T-helper 1 cell (primary cell): ENCODE measurements at places on chromosomes 1 and 21.
A peak's percentile ranks its signal among the peaks of the same experiment; 100 is the strongest.

DNA sequence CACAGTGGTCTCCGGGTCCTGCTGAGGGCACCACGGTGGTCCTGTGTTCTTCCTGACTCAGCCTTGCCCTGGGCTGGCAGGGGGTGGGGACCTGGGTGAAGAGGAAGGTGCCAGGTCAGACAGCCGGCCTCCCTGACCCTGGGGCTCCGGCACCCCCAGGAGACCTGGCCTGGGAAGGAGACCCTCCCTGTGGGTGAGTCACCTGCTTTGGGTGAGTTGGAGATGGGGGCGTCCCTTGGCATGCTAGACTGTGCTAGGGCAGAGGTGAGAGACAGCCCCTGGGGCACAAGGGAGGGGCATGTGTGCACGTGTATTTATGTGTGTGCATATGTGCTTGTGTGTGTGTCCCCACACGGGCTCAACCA, 23.4 kb downstream of the SPSB1 start:
- DNase-seq, result no peak

GRCh38 chr1:150563340-150564038, 14.3 kb downstream of the ADAMTSL4 start:
- DNase-seq, result no peak

DNA sequence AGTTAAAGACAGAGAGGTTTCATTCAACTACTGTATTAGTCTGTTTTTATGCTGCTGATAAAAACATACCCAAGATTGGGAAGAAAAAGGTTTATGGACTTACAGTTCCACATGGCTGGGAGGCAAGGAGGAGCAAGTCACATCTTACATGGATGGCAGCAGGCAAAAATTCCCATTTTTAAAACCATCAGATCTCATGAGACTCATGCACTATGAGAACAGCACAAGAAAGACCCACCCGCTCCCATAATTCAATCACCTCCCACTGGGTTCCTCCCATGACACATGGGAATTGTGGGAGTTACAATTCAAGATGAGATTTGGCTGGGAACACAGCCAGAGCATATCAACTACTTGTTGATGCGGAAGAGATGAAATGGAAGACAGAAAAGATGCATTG, 9.2 kb downstream of the GPR161 start:
- no peak for DNase-seq

DNA sequence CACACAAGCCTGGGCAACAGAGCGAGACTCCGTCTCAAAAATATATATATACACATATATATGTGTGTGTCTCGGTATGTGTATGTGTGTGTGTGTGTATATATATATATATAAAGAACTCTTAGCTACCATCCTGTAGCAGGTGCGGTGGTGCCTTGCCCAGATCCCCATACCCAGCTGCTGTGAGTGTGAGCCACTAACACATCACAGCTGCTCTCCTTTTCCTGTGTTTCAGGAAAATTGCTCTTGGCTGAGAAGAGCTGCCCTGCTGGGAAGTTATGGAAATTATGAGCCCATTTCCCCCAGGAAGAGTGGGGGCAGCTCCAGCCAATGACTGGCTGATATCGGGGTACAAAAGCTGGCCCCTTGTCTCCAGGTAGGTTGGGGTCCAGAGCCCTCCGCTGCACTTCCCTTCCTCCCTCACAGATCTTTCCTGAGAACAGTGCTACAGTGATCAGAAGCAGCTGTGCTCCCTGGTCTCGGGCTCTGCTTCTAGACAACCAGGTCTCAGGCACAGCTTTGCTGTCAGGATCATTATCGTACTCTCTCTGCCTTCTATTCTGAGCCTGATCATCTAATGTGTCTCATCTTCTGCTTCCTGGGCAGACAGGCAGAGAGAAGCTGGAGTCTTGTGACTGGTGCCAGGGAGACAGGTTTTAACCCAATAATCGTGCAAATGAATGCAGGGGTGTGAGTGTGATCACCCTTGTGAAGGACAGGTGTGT, 109.6 kb upstream of the ZNF678 start:
- DNase-seq, result no peak

DNA sequence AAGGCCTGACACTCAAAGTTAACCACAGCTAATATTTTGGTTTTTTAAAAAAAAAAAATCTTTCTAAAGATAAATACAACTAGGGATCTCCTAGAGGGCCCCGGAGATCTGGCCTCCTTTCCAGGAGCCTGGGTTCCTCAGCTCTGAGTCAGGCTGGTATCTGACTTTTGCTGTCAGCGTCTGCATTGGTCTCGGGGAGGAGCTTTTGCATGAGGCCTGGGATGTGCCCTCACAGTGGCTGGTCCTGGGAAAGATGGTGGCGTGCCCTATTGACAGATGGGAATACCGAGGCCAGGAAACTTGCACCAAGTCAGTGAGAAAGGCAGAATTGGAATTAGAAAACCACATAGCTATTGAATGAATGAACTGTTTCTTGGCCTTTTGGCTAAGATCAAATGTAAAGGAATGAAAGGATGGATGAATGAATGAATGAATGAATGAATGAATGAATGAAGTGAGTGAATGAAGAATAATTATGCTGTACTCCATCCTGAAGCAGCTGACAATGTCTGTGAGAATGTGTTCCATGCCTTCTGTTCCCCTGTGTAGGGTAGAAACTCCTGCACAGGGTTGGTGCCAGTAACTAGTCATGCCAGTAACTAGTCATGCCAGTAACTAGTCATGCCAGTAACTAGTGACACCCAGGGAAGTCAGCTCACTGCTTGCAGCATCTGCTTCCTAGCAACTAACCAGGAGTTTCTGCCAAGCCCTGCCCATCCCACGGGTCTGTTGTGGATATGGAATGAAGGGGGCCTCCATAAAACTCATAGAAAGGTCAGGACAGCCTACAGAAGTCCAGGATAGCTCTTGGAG, 242.5 kb upstream of the VAMP3 start:
- DNase-seq, result no peak

- DNase-seq, result no peak
Observed at GRCh38 chr1:100942304-100943046, 46.6 kb downstream of the SLC30A7 start.

GRCh38 chr1:183537405-183537804, 52.9 kb downstream of the NCF2 start:
- DNase-seq, result no peak

GRCh38 chr21:42466700-42467099, 29.3 kb downstream of the RSPH1 start:
- no peak for DNase-seq

GRCh38 chr1:228833911-228834688, 98.8 kb downstream of the RHOU start:
- DNase-seq, result no peak

DNA sequence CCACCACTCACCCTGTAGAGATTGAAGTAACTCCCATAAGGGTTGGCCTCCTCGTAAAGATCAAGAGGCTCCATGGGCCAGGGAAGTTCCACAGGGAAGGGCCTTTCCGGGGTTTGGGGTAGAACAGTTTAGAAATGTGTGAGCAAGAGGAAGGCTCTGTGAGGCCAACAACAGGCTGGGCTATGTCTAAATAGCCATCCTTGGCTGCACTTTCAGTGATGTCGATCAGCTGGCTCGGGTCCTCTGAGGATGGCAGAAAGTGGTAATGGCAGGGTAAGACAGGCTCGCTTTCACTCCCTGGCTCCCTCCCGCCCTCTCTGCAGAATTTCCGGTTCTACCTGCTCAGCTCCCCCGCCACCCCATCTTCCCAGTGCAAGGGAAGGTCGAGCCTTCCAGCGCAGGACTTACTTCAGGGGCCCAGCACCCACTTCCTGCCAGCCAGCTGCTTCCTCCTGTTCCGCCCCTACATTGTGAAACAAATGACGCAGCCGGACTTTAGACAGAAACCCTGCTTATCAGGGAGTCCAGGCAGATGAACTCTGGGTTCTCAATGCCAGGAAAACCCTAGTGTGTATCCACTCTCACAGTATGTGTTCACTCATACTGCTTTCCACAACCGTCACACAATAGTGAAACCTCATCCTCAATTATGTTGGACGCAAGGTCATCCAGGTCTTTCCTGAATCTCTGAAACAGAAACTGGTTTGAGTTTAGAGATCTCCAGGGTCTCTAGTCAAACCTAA, 7.3 kb downstream of the F11R start:
- peak; percentile 36 for DNase-seq

DNA sequence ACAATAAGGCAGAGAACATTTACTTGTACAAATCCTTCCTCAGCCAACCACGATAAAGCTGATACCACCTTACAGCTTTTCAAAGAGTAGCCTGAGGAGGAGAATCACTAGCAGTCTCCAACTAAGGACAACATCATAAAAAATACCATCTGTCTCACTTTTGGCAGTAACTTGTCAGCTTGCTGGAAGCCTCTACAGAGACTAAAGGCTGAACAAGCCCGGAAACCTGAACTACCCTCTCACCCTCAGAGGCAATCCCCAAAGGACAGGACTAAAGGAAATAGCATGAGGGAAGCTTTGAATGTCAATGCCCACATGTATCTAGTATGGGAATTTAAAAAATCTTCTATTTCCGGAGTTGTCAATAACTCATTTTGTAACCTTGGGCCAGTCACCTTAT, 10.6 kb downstream of the SRSF4 start:
- DNase-seq, result no peak

- no peak for DNase-seq
Observed at GRCh38 chr1:234127026-234127671, 222.7 kb downstream of the SLC35F3 start.

GRCh38 chr1:101996825-101997465, at the start of gene OLFM3:
TSS of gene OLFM3 (minus strand) at chr1:101996926.
- DNase-seq, result no peak

GRCh38 chr21:42141643-42142042, 70.5 kb downstream of the UMODL1 start:
- no peak for DNase-seq

- DNase-seq, result no peak
Observed at GRCh38 chr1:160739098-160739511, at the start of gene SLAMF7. TSS of gene SLAMF7 (plus strand) at chr1:160739247. CDS start at chr1:160739302, 55 bp downstream.

DNA sequence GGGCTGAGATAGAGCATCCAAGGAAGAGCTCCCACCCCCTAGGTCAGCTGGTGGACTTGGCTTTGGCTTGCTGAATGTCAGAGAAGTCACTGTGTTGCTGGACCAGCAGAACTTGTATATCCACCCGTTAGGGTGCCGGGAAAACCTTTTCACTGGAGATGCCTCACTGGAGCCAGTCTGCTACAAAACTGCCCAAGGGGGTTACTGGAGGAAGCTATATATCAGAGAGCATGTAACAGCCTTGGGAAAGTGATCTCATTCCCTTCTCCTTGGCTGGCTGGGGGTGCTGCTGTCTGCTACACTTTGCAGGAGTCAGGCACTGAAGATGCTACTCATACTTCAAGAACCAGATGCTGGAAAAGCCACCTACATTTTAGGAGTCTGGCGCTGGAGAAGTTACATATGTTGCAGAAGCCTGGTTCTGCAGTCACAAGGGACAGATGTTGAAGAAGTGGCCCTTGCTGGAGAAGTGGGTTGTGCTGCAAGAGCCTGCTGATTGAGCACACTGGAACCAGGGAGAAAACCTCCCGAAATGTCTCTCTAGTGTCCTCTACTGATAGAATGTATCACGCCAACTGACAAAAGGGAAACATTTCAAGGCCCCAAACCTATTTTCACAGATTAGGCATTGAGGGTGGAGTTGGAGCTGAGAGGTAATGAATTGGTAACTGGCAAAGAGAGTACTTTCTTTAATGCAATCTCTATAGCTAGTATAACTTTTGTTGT, 250.6 kb downstream of the SPATA17 start:
- no peak for DNase-seq

- DNase-seq, result no peak
Observed at GRCh38 chr1:110548381-110548780, 29.4 kb upstream of the KCNA10 start.

- no peak for DNase-seq
Observed at GRCh38 chr1:93800856-93801255, 78.2 kb downstream of the DNTTIP2 start.

DNA sequence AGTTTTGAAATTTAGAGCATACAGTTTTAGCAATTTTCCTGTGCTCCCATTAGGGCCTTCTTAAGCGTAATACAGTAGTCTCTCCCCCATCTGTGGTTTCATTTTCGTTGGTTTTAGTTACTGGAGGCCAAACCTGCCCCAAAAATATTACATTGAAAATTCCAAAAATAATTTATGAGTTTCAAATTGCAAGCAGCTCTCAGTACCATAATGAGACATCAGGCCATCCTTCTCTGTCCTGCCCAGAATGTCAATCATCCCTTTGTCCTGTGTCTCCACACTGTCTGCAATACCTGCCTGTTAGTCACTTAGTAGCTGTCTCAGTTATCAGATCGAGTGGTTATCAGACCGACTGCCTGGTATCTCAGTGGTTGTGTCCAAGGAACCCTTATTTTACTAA, 45.4 kb downstream of the ADSS2 start:
- no peak for DNase-seq

- DNase-seq, result no peak
Observed at GRCh38 chr1:245874942-245875580, 632.0 kb downstream of the SMYD3 start.

DNA sequence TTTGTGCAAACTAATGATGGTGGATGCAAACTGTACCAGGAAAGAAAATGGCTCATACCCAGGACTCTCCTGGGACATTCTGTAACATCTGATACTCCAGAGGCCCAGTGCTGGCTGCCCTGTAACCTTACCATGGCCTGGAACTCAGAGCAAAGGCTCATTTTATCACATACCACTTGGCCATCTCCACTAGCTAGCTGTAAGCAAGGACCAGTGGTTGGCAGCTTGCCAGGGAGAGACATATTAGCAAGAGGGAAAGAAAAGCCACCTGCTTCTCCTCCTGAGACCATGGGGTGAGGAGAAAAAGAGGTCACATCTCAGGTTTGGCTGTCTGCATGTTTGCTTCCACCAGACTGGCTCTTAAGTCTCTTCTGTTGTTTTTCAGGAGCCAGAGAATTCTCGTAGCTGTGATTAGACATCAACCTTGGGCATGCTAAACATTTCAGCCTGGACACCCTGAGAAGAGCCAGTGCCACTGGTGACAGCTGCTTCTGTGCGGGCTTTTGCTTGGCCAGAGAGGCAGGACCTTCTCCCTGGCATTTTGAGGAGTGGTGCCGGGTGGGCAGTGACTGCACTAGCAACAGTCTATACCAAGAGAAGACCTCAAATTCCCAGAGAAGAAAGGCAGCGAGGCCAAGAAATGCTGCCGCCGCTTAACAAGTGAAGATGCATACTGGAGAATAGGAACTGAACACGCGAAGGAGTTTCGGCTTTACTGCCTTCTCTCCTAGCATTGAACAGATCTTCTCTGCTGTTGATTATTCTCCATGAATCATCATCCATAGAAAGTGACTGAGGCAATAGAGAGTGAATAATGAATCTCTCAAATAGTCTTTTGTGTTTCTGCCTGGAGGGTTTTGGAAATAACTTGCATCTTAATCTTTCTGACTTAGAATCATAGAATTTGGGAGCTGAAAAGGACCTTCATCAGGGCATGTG, 6.7 kb upstream of the INKA2 start:
- DNase-seq, result no peak

DNA sequence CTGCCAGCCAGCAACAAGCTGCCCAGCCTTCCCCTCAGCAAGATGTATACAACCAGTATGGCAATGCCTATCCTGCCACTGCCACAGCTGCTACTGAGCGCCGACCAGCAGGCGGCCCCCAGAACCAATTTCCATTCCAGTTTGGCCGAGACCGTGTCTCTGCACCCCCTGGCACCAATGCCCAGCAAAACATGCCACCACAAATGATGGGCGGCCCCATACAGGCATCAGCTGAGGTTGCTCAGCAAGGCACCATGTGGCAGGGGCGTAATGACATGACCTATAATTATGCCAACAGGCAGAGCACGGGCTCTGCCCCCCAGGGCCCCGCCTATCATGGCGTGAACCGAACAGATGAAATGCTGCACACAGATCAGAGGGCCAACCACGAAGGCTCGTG, 13.3 kb upstream of the PIGV start:
- DNase-seq, result no peak

- peak; percentile 78 for DNase-seq
Observed at GRCh38 chr1:201015551-201016091, 7.9 kb downstream of the KIF21B start.
